ENCODE measurements at places on chromosomes 2 and 18.

- peak; percentile 48 for DNase-seq
Measured at GRCh38 chr2:230849633-230850357, 14.9 kb upstream of the ITM2C start.

DNA sequence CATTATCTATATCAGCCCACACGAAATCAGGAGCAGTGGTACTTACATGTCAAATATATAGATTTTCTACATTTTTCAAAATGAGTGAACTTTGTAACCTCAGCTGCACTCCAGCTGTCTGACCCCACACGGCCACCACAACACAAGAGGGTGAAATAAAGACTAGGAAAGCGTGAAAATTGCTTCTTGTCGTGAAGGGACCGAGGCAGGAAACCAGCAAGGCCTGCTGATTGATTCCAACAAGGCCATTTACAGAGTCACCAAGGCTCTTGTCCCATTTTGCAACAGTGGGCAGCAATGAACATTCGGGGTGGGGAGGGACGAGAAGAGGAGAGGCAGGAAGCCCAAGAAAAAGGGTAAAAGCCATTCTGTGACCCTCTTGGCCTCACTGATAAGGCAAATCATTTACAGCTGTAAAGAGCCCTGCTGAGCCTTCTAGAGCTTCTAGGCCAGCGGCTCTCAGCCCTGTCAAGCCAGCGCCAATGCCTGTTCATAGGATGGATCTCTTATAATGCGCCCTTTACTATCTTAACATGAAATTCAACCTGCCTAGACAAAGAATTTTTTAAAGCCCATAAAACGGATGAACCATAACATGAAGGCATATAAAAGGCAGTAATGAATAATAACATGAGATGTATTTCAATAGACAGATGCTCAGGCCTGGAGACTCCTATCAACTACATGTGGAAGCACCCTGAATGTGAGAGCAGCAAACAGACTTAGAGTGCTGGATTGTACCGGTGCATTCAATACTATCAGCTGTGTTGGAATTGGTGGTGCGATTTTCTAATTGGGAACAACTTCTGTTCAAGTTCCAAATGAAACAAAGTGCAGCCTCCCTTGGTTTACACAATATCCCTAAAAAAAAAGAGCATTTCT lies 269.0 kb downstream of the CDCA7 start:
- no peak for DNase-seq

DNA sequence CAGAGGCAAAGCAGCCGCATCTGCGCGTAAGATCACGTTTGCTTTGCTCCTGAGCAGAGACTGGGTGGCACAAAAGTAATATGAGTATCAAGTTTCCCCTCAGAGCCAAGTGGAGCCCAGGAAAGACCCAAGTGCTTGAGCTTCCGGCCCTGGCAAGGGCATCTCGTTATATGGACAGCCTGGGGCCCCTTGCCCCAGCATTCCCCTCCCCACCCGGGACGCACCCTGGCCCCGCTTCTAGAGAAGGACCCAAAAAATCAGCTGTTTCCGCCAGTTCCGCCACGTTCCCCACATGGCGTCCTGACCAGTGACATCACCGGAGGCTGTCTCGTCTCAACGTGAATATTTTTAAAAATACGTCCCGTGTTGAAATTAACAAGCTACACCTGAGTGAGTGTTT lies 135.1 kb downstream of the NFATC1 start:
- DNase-seq = no peak

DNA sequence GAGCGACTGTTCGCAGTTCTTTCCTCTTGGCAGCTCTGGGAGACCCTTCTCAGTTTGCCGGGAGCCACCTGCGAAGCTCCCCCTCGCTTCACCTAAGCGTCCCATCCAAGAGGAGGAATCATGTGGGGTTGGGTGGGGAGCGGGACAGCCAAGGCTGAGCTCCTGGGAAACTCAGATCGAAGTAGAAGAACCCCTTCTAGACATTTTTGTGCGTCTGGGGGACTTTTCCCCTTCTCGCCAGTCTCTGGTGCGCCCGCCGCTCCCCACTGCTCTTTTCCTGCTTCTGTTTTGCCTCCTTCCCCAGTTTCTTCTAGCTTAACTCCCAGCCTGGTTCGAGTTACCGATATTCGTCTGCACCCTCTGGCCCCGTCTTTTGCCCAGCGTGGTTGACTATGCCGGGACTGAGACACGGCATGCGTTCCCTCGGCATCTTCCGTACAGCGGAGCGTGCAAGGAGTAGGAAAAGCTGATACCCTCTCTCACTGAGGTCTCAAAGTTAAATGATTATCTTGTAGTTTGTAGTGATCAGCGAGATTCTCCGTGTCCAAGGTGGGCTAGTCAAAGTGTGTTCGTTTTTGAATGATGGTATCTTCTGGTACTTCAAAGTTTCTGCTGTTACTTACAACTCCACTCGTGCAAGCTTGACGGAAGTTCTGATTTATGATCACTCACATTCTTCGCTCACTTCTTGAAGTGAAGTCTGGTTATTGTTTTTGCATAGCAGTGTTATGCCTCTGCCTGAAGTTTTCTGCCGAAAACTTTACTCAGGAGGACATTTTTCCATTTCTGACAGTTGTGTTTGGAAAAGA lies 664 bp downstream of the CAMKMT start:
- DNase-seq = peak; percentile 47

DNA sequence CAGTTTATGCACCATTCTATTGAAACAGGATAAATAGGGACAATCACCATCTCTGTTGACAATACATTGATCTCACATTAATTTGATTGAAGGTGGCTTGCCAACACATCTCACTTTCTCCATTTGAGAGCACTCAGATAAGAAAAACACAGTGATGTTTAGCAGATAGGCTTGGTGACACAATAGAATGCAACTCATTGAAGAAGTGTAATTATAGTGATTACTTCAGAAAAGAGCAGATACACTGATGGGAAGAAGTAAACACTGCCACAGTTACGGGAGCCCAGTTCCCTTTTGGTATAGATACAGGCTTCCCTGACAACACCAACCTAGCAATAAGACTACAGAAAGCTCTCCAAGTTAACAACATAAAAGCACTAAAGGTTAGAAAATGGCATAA lies 89.1 kb downstream of the FIGN start:
- no peak for DNase-seq

DNA sequence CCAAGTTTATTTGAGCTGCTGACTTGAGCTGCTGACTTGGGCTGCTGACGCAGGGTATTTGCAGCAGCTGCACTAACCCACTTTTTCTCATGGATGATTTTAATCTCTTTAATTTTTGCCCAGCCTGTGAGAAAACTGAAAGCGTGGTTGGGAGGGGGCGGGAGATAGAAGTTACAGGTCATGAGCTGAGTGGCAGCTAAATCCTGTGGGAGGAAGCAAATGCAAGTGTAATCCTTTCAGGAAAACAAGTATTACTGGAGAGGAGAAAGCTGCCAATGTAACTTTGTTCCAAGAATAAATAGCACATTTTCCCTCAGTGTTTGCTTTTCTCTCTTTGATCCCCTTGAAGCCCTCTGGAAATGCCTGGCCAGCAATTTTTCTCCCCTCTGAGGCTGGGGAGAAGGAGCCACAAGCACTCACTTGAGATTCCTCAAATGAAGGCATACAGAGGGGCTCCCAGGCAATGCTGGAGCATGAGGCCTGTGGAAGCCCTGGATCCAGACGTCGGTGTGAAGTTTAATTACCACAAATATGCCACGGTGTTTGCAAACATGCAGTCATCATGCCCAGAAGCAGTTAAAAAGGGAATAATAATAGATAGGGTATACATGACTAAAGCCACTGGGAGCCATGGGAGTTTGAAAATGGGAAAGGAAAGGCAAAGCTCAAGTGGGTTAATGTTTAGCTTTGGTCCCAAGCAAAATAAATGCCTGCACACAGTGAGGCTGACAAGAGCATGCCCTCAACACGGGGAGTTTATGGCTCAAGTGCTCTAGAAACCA lies 10.4 kb upstream of the EVA1A start:
- DNase-seq = no peak

GRCh38 chr2:81283081-81283480 lies 978.5 kb upstream of the LRRTM1 start:
- DNase-seq = no peak

- peak; percentile 3 for DNase-seq
Measured at GRCh38 chr18:51196811-51197660, 445 bp downstream of the MEX3C start.

- no peak for DNase-seq
Measured at GRCh38 chr2:1483551-1483950, 70.3 kb downstream of the TPO start.

DNA sequence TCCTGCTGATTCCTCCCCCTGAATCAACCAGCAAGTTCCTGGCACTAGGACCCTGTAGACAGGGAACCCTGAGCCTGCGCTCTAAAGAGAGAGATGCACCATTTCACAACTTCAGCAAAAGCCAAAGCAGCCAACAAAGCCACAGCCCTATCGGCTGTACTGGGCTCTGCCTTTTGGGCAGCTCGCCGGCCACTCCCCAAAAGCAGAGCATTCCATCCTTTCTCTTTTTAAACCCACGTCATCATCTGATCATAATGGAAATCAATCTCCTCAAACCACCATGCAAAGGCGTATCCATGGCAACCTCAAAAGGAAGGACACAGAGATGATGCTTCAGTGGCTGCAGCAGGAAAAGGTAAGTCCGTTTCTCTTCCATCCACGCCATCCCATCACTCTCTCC lies 5.3 kb upstream of the DCTN1 start:
- no peak for DNase-seq

DNA sequence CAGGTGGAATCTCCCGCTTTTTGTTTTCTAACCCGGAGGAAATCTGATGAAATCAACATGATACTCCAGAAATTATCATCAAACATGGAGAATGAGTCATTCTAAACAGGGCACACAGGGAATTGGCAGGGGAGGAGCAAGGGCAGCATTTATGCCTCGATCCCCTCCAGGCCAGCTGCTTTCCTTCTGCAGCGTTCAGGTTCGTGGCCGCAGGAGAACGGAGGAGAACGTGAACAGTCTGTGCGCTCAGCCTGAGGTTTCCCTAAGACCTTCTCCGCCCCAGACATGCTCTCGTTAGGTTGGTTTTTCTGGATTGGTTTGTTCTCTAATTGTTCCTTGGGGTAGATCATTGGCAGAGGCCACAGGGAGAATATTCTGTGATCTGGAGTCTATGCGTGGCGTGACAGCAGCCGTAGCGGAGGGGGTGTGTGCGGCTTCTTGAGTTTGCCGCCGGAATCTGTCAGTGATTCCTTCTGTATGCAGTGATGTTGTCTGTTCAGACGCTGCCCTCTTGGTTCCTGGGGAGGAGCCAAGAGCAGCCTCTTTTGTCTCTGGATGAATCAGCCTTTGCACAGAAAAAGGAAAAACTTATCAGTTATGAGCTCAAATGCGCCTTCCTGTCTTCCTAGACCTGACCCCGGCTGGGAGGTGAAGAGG lies 75.9 kb downstream of the SH3BP4 start:
- no peak for DNase-seq

DNA sequence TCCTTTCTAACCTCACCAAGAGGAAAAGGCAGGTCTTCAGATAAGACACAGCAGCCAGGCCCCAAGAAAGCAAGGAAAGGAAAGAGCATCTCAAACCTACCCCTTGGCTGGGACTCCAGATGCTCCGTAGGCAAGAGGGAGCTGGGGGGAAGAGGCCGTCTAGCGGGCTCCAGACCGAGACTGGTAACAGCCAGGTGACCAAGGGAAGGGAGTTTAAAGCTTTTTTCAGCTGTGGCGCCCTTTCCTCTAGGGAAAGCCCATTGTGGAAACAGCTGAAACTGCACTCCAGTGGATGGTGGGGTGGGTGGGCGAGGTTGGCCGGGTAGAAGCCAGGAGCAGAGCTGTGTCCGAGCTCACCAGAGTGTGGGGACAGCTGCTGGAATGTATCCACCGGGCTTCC lies 180.4 kb downstream of the KLHL29 start:
- no peak for DNase-seq

- DNase-seq = no peak
Measured at GRCh38 chr2:120352696-120353590, 7.0 kb downstream of the INHBB start.

DNA sequence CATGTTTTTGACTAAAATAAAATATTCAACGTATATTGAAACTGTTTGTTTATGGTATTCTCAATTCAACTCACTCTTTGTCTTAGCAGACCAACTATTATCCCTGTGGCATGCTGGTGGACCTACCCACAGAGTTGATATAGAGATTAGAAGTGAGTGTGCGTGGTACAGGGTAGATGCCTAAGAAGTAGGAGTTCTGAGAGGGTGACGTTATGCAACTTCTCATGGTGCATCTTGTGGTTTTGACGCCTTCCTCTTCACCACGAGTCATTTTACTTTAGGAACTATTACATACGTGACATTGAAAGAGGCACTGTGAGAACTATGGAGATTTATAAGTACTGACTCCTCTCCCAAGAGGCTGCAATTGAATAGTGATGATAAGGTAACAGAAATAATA lies 26.6 kb upstream of the NAPG start:
- DNase-seq = no peak

GRCh38 chr18:5398269-5398668 lies 102.7 kb upstream of the ZBTB14 start:
- DNase-seq = no peak

DNA sequence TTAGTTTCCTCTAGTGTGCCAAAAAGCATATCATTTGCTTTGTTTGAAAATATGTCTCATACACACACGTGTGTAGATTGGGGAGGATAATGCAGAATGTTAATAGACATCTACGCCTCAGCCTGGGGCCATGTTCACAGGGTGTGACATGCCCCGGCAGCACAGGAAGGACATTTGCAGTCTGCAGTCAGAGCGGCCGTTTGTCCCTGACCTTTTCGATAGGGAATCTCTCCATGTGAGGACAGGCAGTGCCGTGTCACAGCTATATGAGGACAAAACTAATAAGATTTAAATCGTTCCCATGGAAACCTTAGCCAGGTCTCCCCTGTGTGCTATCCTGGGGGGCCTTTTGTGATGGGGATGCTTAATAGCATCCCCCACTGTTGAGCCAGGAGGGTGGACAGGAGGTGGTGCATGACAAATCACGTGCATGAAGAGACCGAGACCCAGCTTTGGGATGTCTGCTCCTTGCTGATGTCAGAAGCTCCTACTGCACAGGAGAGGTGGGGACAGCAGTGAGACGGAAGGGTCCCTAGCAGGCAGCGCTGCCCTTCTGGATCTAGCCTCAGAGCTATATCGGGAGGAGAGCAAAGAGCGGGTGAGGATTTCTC lies 100.6 kb downstream of the RNF144A start:
- DNase-seq = no peak

DNA sequence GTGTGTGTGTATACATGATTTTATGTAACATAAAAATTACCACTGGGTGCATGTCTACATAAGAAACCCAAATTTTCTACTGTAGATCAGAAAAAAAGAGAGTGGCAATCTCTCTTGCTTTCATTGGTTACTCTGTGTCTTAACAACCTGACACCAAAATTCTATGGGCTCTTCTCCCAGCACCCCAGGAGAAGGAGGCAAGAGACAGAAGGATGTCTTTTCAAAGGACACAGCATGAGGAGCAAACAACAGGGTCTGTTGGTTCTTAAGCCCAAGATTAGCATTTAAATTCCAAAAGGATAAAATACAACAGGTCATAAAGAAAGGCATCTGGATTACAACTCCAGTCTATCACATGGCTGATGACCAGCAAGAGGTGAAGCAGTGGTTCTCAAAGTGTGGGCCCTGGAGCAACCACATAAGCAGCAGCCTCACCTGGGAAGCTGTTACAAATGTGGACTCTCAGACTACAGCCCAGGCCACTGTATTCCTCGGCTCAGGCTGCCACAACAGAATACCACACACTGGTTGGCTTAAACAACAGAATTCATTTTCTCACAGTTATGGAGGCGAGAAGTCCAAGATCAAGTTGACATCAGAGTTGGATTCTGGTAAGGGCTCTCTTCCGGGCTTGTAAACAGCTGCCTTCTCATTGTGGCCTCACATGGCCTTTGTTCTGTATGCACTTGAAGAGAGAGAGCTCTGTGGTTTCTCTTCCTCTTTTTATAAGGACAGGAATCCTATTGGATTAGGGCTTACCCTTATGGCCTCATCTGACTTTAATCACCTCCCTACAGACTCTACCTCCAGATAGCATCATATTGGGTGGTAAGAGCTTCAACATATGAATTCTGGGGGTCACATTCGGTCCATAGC lies 79.8 kb upstream of the RNF152 start:
- DNase-seq = no peak

Data from SK-MEL-5 (cell line).